ENCODE measurements at places on chromosomes 1 and 21.

GRCh38 chr1:114323959-114324661 lies 170.4 kb upstream of the SYT6 start:
- no peak for DNase-seq

DNA sequence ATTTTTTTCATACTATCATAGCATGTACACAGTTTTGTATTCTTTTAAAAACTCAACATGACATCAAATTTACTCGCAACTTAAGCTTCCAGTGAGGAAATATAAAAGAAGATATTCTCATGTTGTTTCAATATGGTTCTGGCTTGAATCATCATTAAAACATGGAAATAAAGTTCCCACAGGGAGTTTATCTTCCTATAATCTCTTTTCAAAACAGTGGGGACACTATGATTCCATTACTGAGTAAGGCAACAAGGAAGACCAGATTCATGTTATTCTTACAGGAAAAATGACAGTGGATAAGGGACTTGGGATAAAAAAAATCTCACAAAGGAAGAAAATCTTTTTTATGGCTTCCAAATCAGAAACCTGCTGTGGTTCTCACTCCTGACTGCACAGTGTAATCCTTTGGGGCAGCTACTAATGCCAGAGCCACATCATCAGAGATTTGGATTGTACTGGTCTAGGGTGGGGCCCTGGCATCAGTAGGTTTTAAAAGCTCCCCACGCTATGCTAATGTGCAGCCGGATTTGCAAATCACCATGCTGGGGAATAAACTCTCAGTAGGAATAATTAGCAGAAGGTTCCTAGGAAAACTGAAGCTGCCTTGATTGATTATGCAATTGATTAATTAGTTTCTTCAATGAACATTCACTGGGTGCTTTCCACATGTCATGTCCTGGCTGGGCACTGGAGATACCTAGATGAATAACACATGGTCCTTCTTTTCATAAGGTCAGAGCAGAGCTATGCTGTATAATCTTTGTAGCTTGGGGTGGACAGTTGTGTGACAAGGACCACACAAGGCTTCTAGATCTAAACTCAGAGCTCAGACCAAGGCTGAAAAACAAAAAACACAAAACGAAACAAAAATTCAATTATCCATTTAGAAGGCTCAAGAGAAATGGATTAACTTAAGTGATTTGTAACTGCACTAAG lies 71.1 kb upstream of the C8B start:
- DNase-seq: no peak

GRCh38 chr21:39763272-39763970 lies 18.4 kb downstream of the IGSF5 start:
- DNase-seq: no peak

GRCh38 chr1:93521618-93522017 lies 73.7 kb downstream of the FNBP1L start:
- DNase-seq: no peak

GRCh38 chr1:61441723-61442262 lies 283.1 kb downstream of the TM2D1 start:
- no peak for DNase-seq

DNA sequence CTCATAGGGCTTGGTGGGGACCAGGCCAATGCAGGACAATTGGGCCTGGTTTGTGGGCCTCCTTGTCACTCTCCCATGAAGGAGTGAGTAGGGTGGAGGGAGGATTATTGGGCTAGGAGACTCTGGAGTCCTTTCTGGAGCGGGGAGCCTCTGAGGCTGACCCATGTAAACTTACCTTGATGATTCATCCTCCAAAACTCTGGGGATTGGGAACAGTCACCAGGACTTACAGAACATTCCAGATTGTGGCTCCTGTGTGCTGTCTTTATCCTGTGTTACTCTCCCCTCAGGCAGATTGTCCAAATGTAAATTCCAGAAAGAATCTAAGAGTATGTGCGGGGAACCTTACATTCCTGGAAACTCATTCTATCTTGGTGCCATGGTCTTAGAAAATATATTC lies 197.6 kb downstream of the CAMTA1 start:
- no peak for DNase-seq

GRCh38 chr1:199752688-199753027 lies 274.9 kb upstream of the NR5A2 start:
- no peak for DNase-seq

- DNase-seq: no peak
Observed at GRCh38 chr1:205748403-205749233, 1.4 kb downstream of the NUCKS1 start.

DNA sequence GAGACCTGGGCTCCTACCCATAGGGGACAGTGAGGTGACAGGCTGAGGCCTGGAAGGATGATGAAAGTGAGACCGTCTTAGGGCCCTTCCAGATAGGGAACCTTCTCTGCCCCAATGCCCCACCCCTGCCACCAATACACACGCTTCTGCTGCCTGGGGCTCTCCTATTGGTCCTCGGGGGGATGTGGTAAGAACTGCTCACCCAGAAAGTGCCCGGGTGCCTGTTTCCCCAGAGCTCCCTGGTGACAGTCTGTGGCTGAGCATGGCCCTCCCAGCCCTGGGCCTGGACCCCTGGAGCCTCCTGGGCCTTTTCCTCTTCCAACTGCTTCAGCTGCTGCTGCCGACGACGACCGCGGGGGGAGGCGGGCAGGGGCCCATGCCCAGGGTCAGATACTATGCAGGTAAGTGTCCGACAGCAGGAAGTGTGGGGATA lies 948 bp downstream of the SEMA4A start:
- DNase-seq: no peak

DNA sequence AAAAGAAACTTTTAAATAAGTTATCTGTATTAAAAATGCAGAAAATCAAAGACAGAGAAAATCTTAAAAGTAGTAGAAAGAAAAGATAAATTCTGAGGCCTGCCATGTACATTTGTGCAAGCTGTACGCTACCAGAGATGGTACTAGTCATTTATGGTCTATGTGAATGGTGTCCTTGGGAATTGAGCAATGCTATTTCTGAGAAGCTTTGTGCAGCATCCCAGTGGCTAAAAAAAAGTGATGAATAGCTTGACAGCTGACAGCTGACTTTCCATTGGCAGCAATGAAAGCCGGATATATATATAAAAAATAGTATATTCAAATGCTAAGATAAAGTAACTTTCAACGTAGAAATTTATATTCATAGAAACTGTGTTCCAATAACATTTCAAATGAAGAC lies 58.8 kb upstream of the KCTD3 start:
- no peak for DNase-seq

Measured in NCI-H2081 treated with DMSO at 0.1 percent for 48 hours (cell line).